ENCODE measurements at places on chromosomes 6 and 20. TPM values are rescaled to one million over a fixed set of nuclear protein-coding genes. Genes with fewer than 3 reads are reported as not detected.
A peak's percentile ranks its signal among the peaks of the same experiment; 100 is the strongest.

DNA sequence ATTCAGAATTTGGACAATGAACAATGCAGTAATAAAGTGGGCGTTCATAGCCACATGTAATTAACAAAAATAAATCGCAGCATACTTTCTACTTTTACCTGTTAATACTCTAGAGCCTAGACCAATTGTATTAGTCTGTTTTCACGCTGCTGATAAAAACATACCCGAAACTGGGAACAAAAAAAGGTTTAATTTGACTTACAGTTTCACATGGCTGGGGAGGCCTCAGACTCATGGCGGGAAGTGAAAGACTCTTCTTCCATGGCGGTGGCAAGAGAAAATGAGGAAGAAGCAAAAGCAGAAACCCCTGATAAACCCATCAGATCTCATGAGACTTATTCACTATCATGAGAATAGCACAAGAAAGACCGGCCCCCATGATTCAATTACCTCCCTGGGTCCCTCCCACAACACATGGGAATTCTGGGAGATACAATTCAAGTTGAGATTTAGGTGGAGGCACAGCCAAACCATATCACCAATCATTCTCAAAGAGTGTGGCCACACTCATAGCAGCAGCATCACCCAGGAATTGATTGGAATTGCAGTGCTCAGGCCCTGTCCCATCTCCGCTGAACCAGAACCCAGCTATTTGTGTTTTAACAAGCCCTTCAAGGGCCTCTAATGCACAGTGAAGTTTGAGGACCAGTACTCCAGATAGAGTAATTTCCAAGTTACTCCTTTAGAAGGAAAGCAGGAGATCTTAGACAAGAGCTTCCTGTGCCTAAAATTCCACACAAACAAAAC is 650.0 kb downstream of the KIF16B start:
- H3K27ac ChIP-seq = no peak overlapping the region
- no peaks in the 10 kb centered on the region for H3K4me1 ChIP-seq
- no peak overlapping the region for H3K4me3 ChIP-seq
- peak; percentile 37 for DNase-seq
- H3K27me3 ChIP-seq = no peaks in the 10 kb centered on the region
- H3K36me3 ChIP-seq = no peaks in the 10 kb centered on the region

DNA sequence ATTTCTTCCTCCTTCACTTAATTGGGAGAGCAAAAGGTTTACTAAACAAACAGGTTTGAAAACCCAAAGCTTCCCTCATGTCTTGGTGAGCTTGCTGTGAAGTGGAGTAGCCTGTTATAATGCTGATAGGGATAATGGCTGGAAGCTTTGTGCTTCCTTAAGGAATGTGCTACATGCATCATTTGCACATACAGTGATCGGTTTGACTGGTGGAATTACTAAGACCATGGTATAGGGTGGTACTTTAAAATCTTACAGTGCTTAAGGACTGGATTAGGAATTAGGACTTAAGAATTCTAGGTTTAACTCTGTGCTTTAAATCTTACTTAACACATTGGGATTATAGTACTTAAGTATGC is 75.7 kb downstream of the ARID1B start:
- H3K4me1 ChIP-seq = peaks cover 67% of the 10 kb centered on the region
- H3K4me3 ChIP-seq = no peak overlapping the region
- DNase-seq = no peak
- no peaks in the 10 kb centered on the region for H3K27me3 ChIP-seq

GRCh38 chr20:49526568-49526967 is 41.4 kb downstream of the PTGIS start:
- no peak overlapping the region for H3K4me3 ChIP-seq
- H3K4me1 ChIP-seq = no peaks in the 10 kb centered on the region
- no peaks in the 10 kb centered on the region for H3K36me3 ChIP-seq

DNA sequence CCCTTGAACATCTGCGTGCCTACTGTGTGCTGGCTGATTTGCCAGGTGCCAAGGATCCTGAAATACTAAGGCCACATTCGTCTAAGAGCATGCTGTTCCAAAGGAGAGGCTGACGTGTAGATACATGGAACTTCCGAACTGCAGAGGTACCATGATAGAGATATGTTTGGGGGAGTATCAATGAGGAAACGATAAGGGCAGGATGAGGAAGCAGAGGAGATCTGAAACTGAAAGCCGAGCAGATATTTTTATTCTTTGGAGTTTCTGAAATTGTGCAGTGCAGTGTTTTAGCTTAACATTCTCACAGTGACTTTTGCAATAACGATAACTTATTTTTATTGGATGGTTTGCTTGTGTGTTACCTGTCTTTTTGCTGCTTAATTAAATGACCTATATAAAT is 24.3 kb downstream of the BMP6 start:
- H3K4me3 ChIP-seq = no peak overlapping the region
- H3K4me1 ChIP-seq = no peaks in the 10 kb centered on the region
- H3K36me3 ChIP-seq = no peaks in the 10 kb centered on the region
- H3K27ac ChIP-seq = no peak overlapping the region
- no peak for DNase-seq

- H3K27ac ChIP-seq = no peak overlapping the region
- H3K27me3 ChIP-seq = no peaks in the 10 kb centered on the region
- no peak for DNase-seq
- H3K36me3 ChIP-seq = no peaks in the 10 kb centered on the region
- H3K4me3 ChIP-seq = no peak overlapping the region
Measured at GRCh38 chr6:82022614-82023129, 224.9 kb downstream of the IBTK start.

- H3K27me3 ChIP-seq = no peaks in the 10 kb centered on the region
- no peaks in the 10 kb centered on the region for H3K36me3 ChIP-seq
- no peaks in the 10 kb centered on the region for H3K4me1 ChIP-seq
- H3K4me3 ChIP-seq = no peak overlapping the region
Measured at GRCh38 chr6:87293526-87293925, 28.9 kb upstream of the SMIM8 start.

GRCh38 chr6:109374326-109374892 is 7.9 kb downstream of the CD164 start:
- H3K27me3 ChIP-seq = no peaks in the 10 kb centered on the region
- no peak overlapping the region for H3K4me3 ChIP-seq
- no peak for DNase-seq
- no peak overlapping the region for H3K27ac ChIP-seq

GRCh38 chr20:57060407-57061050 is 205.9 kb downstream of the BMP7 start:
- no peaks in the 10 kb centered on the region for H3K4me1 ChIP-seq
- DNase-seq = no peak
- H3K4me3 ChIP-seq = no peak overlapping the region
- H3K27ac ChIP-seq = no peak overlapping the region
- no peaks in the 10 kb centered on the region for H3K27me3 ChIP-seq
- no peaks in the 10 kb centered on the region for H3K36me3 ChIP-seq

- no peak overlapping the region for H3K4me3 ChIP-seq
- no peaks in the 10 kb centered on the region for H3K27me3 ChIP-seq
- no peak overlapping the region for H3K27ac ChIP-seq
- no peaks in the 10 kb centered on the region for H3K36me3 ChIP-seq
Measured at GRCh38 chr20:44961870-44962267, 1.7 kb upstream of the TOMM34 start.

GRCh38 chr20:46334303-46334904 is 26.1 kb upstream of the CDH22 start:
- no peaks in the 10 kb centered on the region for H3K36me3 ChIP-seq
- DNase-seq = no peak
- H3K27ac ChIP-seq = no peak overlapping the region

DNA sequence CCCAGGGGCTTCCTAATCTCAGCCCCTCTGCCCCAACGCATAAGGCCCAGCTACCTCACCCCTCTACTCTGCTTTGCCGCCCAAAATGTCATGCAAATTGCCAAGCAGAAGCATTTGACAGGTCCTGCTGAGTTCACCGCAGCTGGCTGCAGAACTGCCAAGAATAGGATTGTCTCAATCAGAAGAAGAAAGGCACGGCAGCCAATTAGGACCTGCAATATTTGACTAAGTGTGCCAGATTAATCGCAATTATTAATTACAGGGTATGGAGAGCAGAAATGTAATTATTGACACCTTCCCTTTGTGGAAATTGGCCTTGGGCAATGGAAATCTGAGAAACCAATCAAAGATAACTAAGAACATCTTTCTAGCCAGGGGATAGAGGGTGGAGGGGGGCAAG is 318.6 kb downstream of the LRFN2 start:
- DNase-seq = no peak
- no peaks in the 10 kb centered on the region for H3K36me3 ChIP-seq
- no peaks in the 10 kb centered on the region for H3K27me3 ChIP-seq
- H3K4me3 ChIP-seq = no peak overlapping the region

- no peak overlapping the region for H3K27ac ChIP-seq
- no peaks in the 10 kb centered on the region for H3K36me3 ChIP-seq
- no peaks in the 10 kb centered on the region for H3K27me3 ChIP-seq
- no peak for DNase-seq
- H3K4me3 ChIP-seq = no peak overlapping the region
Measured at GRCh38 chr20:48849779-48850178, 22.0 kb upstream of the PREX1 start.

DNA sequence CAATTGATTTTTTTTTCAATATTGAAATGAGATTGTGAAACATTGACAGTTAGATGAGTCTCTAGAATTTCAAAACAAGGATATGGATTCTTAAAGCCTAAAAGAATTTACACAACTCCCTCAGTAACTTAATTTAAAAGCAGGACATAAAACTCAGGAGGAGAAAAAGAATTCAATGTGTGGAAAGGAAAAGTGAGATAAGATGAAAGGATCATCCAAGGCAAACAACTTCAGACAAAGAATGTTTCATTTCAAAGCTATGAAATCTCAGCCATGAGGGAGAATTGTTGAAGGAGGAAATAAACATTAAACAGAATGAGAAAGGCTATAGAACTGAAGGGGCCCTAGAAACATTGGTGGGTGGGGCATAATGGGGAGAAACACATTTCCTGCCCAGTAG is 191.7 kb upstream of the NOX3 start:
- no peak overlapping the region for H3K27ac ChIP-seq
- no peak overlapping the region for H3K4me3 ChIP-seq
- H3K4me1 ChIP-seq = no peaks in the 10 kb centered on the region
- no peaks in the 10 kb centered on the region for H3K36me3 ChIP-seq
- DNase-seq = no peak

GRCh38 chr6:52180787-52181558 is 5.2 kb upstream of the IL17A start:
- DNase-seq = no peak
- H3K4me3 ChIP-seq = no peak overlapping the region
- no peak overlapping the region for H3K27ac ChIP-seq
- no peaks in the 10 kb centered on the region for H3K36me3 ChIP-seq

DNA sequence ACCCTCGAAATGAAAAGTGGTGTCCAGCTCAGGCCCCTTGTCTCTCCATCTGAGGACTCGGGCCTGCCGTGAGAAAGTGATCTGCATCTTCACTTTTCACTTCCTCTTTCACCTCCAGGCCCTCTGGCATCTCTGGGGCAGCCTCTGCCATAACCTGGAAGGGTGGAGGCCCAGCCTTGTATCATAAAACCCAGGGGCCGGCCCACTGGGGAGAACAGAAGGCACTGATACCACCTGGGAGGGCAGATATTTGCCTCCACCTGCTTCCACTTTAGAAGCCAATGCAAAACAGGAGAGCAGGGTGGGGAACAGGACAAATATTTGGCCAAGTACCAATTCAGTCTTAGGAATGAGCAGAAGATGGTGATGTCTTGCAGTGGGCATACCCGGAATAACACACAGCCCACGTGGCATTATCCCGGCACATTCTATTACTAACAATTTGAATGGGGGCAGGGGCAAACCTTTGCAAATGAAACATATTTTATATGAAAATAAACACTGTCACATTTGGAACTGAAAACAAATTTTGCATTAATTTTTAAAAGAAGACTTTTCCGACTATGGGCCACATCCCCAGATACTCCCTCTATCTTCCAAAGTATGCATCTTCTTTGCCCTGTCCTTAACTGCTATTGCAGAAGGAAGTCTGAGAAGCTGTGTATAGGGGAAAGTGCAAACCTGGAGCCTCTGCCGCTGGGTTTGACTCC is 69.2 kb upstream of the TBC1D7 start:
- no peak overlapping the region for H3K27ac ChIP-seq
- DNase-seq = no peak
- H3K36me3 ChIP-seq = no peaks in the 10 kb centered on the region
- H3K27me3 ChIP-seq = no peaks in the 10 kb centered on the region

GRCh38 chr6:135230711-135231468 is 49.8 kb downstream of the MYB start:
- no peaks in the 10 kb centered on the region for H3K27me3 ChIP-seq
- H3K4me3 ChIP-seq = no peak overlapping the region
- H3K36me3 ChIP-seq = no peaks in the 10 kb centered on the region
- no peaks in the 10 kb centered on the region for H3K4me1 ChIP-seq
- no peak overlapping the region for H3K27ac ChIP-seq
- DNase-seq = no peak

Gene LPA
- 0.45 TPM for total RNA-seq

Gene AKAP7
- total RNA-seq = 19.1 TPM

Gene HCK
- 5.9 TPM for total RNA-seq

Gene EPPIN
- total RNA-seq = 0.45 TPM

Gene GPX5
- total RNA-seq = not detected

Gene EPHA7
- 0.08 TPM for total RNA-seq

Gene TMC2
- total RNA-seq = not detected

Gene ZSWIM3
- total RNA-seq = 4.5 TPM

Gene POPDC3
- not detected for total RNA-seq

Gene SIM1
- not detected for total RNA-seq

Gene SLC22A3
- 3.9 TPM for total RNA-seq

Gene TGM3
- not detected for total RNA-seq

All from thyroid gland (tissue), 4 donors.